ENCODE measurements at places on chromosomes 6 and 20.

GRCh38 chr20:32600681-32601237 lies 15.6 kb upstream of the NOL4L start:
- DNase-seq, result no peak

DNA sequence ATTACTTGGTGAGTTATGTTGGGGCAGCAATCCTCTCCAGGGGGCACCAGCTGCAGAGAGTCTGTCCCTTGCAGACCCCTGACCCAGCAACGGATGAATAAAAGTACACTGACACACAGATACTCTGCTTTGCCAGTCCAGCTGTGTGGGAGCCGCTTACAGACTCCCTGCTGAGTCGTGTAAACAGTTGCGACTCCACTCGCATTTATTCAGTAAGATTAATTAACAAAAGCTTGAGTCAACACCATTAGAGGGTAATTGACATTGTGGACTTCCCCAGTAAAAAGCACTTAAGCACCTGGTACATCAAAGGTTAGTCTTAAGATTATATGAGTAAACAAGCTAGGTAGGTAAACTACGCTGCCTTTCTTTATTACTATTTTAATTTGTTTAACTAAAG lies 92.0 kb upstream of the TMEM181 start:
- DNase-seq, result no peak

- DNase-seq, result no peak
These were observed 112.5 kb downstream of the JPH2 start for GRCh38 chr20:44074252-44075151.

- no peak for DNase-seq
These were observed 158.1 kb upstream of the PROKR2 start for GRCh38 chr20:5474646-5475550.

DNA sequence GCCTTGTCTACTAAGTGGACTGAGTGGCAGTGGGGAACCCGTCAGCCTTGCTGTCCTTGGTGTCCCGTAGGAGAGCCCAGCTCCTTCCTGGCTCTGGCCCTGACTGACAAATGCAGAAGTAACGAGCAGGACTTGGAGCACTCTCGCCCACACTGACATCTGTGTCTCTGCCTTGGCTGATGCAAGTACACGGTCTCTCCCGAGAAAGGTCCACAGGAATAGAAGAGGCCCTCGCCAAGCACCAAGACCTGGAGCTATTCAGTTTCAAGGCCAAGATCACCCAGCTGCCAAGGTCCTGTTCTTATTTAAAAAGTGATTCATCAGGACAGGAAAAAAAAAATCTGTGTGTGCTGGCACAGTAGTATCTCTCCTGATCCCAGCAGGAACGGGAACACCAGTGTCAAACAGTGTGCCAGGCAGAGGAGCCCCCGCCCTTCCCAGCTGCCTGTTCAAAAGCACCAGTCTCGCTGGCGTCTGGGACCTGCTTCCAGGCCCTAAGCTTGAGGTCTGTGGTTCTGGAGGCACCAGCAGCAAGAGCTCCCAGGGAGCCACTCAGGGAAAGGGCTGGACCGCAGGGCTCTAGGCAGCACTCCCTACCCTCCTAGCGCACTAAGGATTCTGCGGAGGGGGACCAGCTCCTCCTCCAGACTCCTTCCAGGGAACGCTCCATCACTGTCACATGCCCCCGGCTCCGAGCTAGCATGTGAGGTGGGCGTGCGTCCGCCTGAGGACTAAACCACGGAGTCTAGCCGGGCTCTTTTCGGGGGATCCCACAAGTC lies 376.9 kb downstream of the RNGTT start:
- no peak for DNase-seq

DNA sequence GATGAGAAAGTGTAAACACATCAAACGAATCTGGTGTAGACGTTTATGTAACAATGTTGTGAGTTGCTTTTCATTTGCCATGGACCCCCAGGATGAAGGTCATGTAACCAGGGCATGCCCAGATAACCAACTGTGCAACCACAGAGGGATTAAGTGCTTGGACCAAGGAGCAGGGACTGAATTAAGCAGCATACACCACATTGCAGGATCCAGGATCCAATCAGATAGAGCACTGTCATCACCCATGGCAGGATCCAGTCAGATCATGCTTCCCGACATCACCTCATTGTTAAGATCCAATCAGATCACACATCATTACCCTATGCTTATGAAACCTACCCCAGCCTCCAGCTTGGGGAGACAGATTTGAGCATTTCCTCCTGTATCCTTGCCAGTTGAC lies 74.3 kb upstream of the RCAN2 start:
- no peak for DNase-seq

- no peak for DNase-seq
These were observed 133.2 kb downstream of the SLC16A10 start for GRCh38 chr6:111220383-111221031.

DNA sequence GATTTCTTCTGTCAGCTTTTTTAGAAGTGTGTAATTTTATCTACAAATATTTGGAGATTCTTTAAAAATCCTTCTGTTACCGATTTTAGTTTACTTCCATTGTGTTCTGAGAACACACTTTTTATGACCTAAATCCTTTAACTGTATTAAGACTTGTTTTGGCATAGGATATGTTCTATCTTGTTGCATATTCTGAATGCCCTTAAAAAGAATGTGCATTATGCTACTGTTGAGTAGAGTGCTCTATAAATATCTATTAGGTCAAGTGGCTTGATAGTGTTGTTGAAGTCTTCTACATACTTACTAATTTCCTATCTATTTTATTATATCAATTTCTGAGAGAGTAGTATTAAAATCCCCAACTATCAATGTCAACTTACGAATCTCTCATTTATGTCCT lies 502.2 kb downstream of the MAFB start:
- DNase-seq, result no peak

DNA sequence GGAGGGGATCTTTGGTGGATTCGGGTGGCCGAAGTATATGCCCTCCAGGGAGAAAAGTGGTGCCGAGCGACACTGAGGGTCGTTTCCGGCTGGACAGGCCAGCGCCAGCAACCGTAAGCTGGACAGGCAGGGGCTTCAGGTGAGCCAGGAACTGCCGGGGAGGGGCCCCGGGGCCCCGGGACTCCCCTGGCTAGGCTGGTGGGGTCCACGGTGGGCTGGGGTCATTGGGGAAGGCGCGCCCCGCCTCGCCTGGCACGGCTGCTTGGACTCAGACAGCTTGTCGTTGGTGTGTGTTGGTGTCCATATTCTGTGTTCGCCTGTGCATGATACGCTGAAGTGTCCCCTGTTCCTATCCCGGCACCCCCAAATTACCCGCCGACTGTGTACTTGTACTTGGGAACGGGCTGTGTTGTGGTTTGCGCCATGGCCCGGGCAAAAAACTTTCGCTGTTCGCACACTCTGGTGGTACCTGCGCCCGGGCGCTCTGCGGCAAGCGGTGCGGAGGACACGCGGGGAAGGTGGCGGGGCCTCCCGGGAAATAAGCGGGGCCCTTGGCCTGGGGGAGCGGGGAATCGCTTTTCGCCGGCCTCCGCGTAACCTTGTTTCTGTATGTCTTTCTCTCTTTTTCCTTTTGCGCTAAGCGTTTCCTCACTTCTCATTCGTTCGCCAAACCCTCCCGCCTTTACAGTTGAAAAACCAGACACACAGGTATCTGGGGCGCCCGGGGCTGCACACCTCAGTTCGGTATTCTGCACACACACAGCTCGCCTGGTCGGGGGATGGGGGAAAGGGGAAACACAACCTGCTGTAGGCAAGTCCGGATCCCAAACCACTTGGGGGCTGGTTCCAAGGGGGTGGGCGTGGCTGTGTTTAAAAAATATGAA lies 3.2 kb downstream of the GNAS start:
- DNase-seq, result no peak

DNA sequence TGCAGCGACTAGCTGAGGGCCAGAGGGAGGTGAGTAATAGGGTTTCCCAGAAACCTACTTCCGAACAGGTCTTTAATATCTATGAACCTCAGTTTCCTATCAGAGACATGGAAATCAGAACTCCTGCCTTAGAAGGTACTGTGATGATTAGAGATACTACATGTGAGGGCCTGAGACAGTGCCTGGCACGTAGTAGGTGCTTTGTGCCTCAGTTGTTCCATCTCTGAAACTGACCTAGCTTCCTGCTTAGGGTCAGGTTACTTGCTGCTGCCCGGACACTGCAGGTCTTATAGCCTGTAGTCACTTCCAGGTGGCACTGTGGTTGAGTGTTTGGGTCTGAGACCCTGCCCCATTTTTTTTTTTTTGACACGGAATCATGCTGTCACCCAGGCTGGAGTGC lies 20.9 kb downstream of the RAB44 start:
- DNase-seq, result no peak

GRCh38 chr20:48862279-48862678 lies 34.5 kb upstream of the PREX1 start:
- DNase-seq, result no peak

- no peak for DNase-seq
These were observed 125.3 kb upstream of the SPTLC3 start for GRCh38 chr20:12883507-12883885.

DNA sequence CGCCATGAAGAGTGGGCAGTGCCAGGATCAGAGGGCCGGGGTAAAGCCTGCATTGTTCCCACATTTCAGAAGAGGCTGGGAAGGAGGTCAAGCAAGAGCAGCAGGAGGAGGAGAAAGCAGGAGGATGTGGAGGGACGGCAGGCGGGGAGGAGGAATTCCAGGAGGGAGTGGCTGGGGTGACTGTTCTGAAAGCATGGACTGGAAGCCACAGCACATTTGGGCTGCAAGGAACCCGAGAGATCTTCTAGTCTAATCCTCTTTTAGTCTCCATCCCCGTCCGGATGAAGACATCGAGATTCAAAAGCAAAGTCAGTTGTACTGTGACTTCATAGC lies 76.9 kb downstream of the FAM50B start:
- no peak for DNase-seq

DNA sequence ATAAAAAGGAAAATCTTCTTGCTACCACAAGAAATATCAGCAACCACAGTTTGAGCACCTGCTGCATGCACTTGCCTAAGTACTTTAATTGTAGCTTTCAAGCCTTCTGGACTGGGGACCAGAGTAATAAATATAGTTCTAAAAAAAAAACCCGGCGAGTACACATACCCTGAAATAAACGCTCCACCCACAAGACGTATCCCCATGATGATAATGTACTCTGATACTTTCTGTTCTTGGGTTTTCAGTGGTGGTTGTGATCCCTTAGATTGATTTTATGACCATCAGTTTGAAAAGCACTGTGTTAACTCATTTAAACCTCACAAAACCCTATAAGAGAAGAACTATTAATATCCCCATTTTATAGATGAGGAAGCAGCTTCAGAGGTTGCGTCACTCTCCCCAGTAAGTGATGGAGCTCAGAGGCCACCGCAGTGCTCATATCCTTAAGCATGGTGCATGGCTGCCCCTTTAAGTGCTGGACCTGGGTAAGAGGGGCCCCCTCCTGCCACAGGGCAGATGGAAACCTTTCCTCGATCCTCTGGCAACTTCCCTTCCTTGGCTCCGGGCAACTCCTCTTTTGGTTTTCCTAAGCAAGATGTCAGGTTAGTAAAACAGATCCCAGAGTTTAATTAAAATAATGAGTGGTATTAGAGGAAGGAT lies 67.3 kb downstream of the KCNB1 start:
- no peak for DNase-seq

DNA sequence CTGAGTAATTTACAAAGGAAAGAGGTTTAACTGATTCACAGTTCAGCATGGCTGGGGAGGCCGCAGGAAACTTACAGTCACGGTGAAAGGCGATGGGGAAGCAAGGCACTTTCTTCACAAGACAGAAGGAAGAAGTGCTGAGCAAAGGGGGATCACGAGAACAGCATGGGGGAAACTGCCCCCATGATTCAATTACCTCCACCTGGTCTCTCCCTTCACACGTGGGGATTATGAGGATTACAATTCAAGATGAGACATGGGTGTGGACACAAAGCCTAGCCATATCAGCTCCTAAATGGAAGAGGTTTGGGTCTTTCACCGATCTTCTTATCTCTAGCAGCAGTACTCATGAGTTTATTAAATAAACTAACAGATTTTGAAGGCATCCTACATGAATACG lies 152.9 kb upstream of the RUNX2 start:
- DNase-seq, result no peak

DNA sequence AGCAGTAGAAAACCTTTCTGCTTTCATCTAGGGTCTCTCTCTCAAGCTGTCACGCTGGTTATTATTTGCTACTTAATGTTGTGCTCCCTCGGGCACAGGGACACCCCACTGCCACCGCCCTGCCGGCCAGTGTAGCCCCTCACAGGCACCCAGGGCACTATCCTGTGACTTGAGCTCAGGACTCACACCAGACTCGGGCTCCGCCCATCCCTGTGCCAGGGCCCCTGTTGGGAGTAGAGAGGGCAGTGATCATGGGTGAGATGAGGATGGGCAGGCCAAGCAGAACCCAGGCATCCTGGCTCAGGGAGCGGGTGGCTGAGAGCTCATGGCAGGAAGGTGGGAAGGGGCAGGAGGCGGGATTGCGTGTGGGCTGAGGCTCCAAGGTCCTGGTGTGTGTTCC lies 371.9 kb downstream of the ZFAND3 start:
- DNase-seq, result no peak

DNA sequence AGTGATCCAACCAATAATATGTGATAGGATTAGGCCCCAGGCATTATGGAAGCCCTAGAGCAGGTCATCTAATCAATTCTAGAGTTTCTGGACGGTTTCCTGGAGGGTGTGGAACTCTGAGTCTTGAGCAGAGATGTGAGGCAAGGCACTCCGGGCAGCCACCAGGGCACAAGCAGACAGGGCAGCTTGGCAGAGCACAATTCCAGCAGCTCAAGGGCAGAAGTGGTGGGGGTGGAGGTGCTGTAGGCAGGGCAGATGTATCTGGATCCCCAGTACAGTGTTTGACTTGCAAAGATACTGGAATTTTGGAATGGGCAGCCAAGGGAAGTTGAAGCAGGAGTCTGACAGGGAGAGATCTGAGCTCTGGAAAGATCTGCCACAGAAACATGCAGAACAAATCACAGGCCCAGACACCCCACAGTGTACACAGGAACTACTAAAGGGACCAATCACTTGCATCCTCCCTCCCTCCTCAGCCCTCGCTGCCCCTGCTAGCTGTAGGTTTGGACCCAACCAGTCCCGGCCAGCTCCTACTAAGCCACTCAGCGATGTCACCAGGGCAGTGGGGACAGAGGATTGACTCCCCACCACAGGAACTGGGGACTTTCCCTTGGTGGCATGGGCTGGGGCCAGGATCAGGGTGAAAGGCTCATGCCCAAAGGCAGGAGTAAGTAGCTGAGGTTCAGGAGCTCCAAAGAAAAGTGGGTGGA lies 47.0 kb downstream of the TFEB start:
- DNase-seq, result no peak

DNA sequence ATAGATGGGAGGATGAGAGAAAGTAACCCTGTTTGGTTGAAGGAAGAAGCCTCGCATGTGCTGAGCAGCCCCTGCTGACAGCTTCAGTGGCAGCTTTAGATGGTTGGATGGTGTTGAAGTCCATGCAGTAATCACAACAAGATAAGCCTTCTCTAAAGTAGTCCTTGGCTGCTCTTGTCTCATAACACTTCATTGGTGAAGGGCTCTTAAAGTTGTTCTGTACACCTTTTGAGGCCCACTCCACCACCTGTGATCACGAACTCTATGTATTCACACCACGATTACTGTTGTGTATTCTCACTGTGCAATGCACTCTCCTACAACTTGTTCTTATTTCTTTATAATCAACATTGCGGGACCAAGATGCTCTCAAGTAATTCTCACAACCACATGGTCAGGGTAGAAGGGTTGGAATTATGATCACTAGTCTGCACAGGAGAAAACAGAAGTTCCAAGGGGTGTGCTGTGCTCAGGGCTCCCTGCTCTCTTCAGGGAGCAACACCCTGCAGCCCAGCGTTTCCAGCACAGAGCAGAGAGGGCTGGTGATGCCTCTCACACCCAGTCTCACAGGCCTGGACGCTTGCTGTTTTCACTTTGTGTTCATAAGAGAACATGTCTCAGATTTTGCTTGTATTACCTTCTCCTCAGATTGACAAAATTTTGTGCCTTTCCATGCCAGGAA lies 294.4 kb downstream of the SMOC2 start:
- DNase-seq, result no peak

- DNase-seq, result no peak
These were observed 87.1 kb downstream of the BACH2 start for GRCh38 chr6:90209527-90209926.
